ENCODE measurements at places on chromosomes 13 and 19. TPM values are rescaled to one million over a fixed set of nuclear protein-coding genes. Genes with fewer than 3 reads are reported as not detected.

The WDR62 gene
- 13.3 TPM for total RNA-seq

- no peak for DNase-seq
- no peaks in the 10 kb centered on the region for H3K27me3 ChIP-seq
- no peak overlapping the region for H3K4me3 ChIP-seq
- H3K27ac ChIP-seq = no peak overlapping the region
- H3K4me1 ChIP-seq = no peaks in the 10 kb centered on the region
These were observed 861.2 kb downstream of the UQCRFS1 start for GRCh38 chr19:28351761-28352160.

DNA sequence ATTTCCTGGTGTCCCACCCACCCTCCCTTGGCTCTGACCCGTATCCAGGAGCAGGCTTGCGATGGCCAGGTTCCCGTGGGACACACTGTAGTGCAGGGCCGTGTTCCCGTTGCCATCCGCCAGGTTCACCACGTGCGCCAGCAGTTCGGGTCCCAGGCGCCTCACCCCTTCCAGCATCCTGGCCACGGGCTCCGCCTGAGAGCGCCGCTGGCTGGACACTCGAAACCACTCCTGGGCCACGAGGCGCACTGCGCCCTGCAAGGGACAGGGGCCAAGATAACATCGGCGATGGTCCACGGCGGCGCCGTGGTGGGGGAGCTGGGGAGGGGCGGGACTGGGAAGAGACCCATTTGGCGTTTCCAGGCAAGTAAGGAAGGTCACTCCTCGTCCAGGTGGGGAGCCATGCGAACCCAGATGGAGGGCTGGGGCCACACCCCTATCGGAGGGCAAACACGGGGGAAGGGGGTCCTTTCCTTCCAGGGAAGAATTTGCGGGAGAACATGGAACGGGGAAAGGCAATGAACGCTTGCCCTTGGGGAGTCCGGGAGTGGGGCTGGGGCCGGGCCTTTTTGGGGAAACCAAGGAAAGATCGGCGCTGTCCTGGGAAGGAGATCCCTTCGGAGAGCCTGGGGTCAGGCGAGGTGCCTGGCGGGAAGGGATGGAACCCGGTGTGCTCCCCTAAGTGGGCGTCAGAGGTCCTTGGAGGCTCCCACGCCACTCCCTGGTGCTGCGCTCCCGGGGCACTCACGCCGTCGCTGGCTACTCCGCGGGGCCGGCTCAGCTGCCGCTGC, 9.9 kb downstream of the KANK3 start:
- peaks cover 22% of the 10 kb centered on the region for H3K27me3 ChIP-seq
- peaks cover 11% of the 10 kb centered on the region for H3K4me1 ChIP-seq
- no peak overlapping the region for H3K27ac ChIP-seq
- no peak for DNase-seq
- peak overlapping the region; percentile 66 for H3K4me3 ChIP-seq

- H3K4me1 ChIP-seq = peaks cover 6% of the 10 kb centered on the region
- H3K27me3 ChIP-seq = no peaks in the 10 kb centered on the region
- H3K4me3 ChIP-seq = peak overlapping the region; percentile 74
- DNase-seq = no peak
- peak overlapping the region; percentile 80 for H3K27ac ChIP-seq
These were observed 1.8 kb upstream of the KCTD15 start for GRCh38 chr19:33794683-33795369.

DNA sequence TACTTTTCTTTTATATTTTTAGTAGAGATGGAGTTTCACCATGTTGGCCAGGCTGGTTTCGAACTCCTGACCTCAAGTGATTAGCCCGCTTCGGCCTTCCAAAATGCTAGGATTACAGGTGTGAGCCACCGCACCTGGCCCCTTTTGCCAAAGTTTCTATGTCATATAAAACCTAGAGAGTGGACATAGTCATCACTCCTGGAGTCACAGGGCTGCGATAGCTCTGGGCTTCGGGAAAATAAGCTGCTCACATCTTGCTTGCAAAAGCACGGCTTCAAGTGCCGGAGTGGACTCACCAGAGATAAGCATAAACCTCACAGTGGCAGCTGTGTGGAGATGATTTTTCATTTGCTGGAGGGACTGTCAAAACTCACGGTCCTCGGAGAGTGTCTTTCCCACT, 171.2 kb downstream of the TEX29 start:
- no peak for DNase-seq
- H3K4me3 ChIP-seq = no peak overlapping the region
- H3K27me3 ChIP-seq = peaks cover 40% of the 10 kb centered on the region
- H3K36me3 ChIP-seq = no peaks in the 10 kb centered on the region
- no peaks in the 10 kb centered on the region for H3K4me1 ChIP-seq
- no peak overlapping the region for H3K27ac ChIP-seq

DNA sequence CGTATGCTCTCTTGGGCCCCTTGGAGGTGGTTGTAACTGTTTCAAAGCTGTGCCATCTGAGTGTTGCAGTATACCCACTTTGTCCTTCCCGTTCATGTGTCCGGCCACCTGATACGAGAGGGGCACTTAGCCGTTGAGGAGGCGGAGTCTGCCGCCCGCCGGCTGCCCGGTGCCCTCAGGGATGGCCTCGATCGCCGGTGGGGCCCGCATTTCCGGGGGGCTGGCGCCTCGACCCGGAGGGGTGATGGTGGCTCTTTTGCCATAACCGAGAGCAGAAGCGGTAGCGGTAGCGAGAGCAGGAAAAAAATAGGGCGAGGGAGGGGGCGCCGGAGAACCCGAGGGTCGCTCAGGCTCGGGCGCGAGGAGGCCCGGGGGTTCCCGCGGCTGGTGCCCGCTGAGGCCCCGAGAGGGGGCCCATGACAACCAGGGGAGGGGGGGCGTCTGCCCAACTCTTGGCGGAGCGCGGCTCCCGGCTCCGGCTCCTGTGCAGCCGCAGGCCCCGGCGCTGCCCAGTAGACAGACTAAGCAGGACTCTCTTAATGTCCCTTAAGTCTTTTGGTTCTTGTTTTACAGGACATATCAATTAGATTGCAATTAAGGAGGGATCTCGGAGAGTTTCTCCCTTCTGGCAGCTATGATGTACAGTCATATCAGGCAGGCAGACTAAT, 342.7 kb upstream of the SGCG start:
- H3K27me3 ChIP-seq = no peaks in the 10 kb centered on the region
- DNase-seq = no peak
- no peak overlapping the region for H3K4me3 ChIP-seq
- H3K27ac ChIP-seq = no peak overlapping the region
- H3K36me3 ChIP-seq = no peaks in the 10 kb centered on the region

DNA sequence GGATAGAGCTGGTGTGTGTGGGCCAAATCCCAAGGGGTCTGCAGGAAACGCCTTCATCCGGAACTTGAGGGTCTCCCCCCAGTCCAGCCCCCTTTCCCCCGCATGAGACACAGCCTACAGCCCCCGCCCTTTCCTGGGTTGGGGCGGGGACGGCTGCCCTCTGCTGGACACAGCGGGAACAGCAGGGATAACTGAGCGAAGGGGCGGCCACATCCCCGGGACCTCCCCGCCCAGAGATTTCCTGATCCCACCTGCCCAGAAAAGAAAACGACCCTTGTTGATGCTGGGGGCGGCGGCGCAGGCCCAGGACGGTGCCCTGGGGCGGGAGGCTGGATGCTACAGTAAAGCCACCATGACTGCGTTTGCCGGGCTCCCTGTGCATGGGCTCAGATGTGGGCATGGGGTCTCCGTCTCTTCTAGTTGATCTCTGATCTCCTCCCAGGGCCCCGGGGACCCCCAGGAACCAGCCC, 14.2 kb downstream of the ONECUT3 start:
- no peaks in the 10 kb centered on the region for H3K36me3 ChIP-seq
- H3K4me3 ChIP-seq = no peak overlapping the region
- peak; percentile 41 for DNase-seq
- H3K27me3 ChIP-seq = no peaks in the 10 kb centered on the region
- 0 out of 2 replicates have a peak, but pooled peaks cover 7% of the 10 kb centered on the region for H3K4me1 ChIP-seq
- no peak overlapping the region for H3K27ac ChIP-seq

All from PC-3 (cell line).